ENCODE measurements at places on chromosomes 1 and 21.

GRCh38 chr1:44359234-44359935, 4.3 kb upstream of the ERI3 start:
- no peak for DNase-seq

GRCh38 chr1:15849775-15850324, 2.3 kb downstream of the SPEN start:
- DNase-seq = peak; percentile 43

DNA sequence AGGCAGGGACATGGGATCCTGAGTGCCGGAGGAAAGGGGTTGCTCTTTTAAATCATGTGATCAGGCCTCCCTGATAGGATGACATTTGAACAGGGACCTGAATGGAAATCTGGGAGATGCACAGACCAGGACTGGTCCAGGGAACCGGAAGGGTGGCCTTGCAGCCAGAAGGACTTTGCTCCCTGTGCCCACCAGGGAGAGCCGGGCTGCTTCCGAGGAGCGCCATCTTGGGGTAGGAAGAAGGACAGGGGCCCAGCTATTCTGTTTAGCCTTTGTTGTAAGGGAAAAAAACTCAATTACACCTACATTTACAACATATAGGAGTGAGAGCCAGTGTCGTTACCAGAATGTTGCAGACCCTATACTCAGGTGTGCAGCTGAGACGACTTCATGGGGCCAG, 5.5 kb downstream of the KLHDC7A start:
- no peak for DNase-seq

GRCh38 chr1:29785137-29785527, 548.8 kb downstream of the PTPRU start:
- DNase-seq = no peak

GRCh38 chr1:29319300-29320110, 83.2 kb downstream of the PTPRU start:
- DNase-seq = no peak

- no peak for DNase-seq
These were observed 95.1 kb upstream of the HMGB4 start for GRCh38 chr1:33768821-33769220.

GRCh38 chr1:198391393-198392020, 149.0 kb downstream of the ATP6V1G3 start:
- DNase-seq = no peak

DNA sequence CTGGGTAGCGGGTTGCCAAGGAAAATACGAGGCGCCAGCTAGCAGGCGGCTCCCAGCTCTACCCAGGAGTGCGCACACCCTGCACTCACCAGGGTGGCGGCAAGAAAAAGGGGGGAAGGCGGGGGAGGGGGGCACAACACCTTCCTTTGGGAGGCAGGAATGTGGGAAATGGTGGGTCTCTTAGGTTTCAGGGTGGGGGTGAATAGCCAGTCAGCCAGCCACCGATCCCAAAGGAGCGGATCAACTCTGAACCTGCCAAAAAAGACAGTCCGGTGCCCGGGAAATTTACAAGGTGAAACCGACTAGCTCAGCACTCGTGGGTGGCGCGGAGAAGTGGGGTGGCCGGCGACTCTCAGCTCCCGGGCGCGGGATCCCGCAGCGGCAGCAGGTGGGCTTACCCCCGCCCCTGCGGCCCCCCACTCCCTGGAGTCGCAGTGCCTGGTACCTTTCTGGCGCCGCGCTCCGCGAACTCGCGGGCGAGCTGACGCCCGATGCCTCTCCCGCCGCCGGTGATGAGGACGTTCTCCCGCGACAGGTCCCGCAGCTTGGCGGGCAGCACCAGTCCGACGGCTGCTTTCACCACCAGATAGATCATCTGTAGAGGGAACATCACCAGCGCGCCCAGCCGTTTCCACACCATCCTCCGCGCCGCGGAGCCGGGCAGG, 1.2 kb downstream of the DHRS3 start:
- DNase-seq = peak; percentile 57

- no peak for DNase-seq
These were observed 90.4 kb downstream of the ODF2L start for GRCh38 chr1:86305731-86306130.

GRCh38 chr1:236167578-236167977, 25.2 kb downstream of the GPR137B start:
- DNase-seq = no peak

DNA sequence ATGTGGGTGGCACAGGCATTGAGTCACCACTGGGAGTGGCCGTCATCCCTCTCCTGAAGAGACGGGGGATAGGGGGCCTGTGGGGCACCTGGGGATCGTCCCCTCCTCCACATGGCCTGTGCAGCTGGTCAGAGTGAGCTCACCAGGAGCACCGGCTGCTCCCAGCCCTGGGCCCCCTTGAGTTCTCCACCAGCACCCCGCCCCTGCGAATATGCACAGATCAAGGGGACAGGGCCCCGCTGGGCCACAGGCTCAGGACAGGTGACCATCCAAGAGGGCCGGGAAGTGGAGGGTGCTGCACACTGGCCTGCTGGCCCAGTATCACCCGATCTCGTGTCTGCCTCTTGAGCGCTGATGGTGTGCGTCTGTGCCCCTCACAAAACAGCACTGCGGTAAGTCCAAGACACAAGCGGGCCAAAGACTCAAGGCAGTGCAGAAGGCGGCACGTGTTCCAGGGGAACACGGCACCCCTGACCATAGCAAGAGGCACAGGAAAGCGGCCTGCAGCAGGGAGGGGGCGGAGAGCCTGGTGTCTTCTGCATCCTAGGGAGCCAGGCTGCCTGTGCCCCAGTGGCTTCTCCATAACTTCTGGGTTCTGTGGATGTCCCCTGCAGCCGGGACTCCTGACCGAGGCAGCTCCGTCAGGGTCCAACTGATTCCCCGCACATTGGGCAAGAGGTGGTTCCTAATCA, 18.1 kb upstream of the TSPEAR start:
- DNase-seq = no peak

GRCh38 chr1:223622132-223622842, 43.2 kb downstream of the CAPN8 start:
- no peak for DNase-seq

- DNase-seq = peak; percentile 38
These were observed 19.6 kb downstream of the TMCC2 start for GRCh38 chr1:205247130-205247921.

DNA sequence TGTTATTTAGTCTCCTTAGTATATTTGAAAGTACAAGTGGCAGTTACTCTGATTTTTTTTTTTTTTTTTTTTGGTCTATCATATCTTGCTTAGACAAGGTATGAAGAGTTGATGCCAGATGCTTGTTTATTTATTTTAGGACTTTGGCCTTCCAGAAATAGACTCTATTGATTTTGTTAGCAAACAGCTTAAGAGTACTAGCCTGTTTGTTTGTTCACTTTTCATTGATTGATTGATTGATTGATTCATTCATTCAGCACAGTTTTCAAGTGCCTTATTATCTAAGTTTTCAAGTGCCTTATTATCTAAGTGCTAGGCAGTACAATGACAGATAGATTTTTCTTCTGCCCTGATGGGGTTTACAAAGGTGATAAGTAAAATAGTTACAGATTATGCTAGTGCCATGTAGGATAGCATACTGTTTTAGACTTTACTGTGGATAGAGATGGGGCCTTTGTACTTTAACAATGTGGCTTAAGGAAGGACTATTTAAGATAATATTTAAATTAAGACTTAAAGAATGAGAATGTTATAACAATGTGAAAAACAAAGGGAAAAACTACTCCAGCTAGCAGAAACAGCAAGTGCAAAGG, 50.5 kb downstream of the MTF2 start:
- DNase-seq = no peak

DNA sequence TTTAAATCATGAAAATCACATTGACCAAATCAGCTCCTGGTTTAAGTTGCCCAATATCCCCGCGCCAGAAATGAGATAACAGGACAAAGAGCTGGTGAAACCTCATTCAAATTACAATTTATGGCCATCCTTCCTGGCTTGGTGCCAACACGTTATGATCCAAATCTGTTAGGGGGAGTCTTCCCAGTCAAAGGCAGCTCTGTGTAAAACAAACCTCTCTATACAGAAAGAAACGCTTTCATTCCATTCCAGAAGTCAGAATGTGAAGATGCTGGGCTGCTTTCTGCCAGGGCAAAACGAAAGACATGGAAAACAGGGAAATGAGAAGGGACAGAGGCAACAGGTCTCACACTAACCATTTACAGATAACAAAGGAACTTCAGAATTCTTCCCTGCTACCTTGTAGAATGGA, 53.5 kb upstream of the TIAM1 start:
- DNase-seq = no peak

DNA sequence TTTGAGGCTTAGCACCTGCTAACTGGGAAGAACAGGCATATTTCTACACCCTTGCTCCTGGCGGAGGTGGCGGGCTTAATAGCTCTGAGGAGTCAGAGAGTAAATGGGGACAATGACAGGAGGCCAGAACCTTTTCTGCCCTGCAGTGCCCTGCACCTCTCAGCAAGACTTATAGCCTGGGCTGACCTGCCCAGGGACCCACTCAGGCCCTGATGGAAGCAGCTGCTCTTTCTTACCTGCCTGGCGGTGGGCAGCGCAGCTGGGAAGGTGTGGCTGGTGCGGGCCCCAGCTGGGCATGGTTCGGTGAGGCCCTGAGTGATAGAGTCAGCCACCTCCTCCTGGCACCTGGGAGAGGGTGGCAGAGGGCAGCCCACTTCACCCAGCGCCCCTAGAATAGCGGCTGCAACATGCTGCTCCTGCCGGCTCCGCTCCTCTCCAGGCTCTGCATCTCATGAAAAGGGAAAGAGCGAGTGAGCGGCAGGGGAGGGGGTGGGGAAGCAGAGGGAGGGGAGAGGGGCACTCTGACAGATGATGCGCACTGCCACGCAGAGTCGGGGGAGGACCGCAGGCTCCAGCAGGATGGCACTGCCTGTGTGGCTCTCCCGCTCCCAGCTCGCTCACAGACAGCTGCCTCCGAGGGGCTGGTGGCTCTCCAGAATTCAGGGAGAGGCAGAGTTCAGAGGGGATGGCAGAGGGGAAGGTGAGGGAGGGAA, at the start of gene RGS8:
Gene RGS8, minus strand, starts transcription at position 472 of the 713 bp plus-strand sequence. CDS start 14,938 bp downstream, outside the sequence.
- no peak for DNase-seq

- no peak for DNase-seq
These were observed 35.8 kb upstream of the H6PD start for GRCh38 chr1:9198538-9199361.

DNA sequence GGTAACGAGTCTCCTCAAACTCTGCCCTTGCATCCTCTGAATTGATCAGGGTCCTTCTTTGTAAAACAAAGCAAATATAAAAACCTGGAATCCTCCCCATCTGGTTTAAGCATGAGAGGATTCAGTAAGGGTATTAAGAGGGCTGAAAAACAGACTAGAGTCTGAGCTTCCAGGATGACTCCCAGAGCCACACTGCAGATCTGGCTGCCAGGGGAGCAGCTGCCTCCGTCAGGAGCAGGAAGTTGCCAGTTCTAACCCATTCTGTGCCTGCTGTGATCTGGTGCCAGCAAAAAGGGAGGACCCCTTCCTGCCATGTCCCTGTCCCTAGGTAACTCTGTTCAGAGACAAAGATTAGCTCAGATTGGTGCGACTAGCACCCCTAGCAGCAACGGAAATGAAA, 27.5 kb downstream of the SERTAD4 start:
- no peak for DNase-seq

GRCh38 chr1:239956263-239956662, 135.4 kb upstream of the FMN2 start:
- no peak for DNase-seq

GRCh38 chr1:206863266-206863665, 2.2 kb upstream of the IL20 start:
- no peak for DNase-seq

DNA sequence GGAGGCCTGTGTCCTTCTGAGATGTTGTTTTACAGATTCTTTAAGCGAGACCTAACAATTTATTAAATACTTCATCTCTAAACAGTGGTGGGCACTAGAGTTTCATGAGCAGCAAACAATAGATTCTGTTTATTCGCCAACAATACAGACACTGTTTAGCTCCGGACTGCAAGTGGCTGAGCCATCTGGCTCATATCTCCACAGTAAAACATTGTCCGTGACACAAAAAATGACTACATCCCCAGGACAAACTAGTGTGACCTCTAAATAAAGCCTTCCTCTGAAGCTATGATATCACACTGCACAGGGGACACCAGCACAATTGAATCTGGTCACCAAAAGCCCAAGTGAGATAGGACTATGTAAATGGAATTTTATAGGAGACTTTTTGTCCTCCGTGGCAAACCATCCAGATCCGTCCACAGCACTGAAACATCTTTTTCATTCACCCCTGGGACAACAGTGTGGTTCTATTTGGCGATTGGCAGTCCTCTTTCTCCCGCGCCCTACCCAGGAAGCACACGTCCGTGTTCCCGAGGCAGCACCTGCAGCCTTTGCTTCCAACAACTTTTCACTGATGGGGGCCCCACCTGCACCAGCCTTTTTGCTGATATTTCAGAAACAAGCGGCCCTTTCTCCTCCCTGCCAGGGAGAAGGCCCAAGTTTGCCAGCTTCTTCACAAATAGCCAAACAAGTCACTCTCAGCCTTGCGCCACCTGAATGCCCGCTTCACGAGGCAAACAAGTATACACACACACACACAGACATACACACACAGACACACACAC, 47.4 kb downstream of the OLIG1 start:
- DNase-seq = no peak

DNA sequence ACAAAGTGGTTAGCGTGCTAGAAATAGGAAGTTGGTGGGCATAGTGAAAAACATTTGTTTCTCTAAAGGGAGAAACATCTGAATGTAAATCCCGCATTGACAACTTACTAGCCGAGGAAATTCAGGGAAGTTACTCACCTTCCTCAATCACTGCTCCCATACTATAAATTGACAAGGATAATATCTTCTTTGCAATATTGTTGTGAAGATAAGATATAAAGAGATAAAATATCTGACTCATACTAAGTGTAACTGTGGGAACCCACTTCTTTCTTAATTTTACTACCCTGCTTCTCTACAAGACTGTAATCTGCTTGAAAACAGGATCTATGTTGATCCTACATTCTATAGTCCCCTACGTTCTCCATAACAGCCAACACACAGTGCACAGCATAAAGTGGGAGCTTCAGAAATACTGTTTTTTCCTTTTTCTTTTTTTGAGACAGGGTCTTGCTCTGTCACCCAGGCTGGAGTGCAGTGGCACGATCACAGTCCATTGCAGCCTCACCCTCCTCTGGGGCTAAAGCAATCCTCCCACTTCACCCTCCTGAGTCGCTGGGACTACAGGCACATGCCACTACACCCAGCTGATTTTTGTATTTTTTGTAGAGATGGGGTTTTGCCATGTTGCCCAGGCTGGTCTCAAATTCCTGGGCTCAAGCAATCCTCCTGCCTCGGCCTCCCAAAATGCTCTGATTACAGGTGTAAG, 57.4 kb upstream of the C1orf21 start:
- DNase-seq = no peak

- peak; percentile 58 for DNase-seq
These were observed 641 bp upstream of the ZBTB21 start for GRCh38 chr21:42010507-42011495.

- no peak for DNase-seq
These were observed 2.8 kb downstream of the DNTTIP2 start for GRCh38 chr1:93876244-93876643.

DNA sequence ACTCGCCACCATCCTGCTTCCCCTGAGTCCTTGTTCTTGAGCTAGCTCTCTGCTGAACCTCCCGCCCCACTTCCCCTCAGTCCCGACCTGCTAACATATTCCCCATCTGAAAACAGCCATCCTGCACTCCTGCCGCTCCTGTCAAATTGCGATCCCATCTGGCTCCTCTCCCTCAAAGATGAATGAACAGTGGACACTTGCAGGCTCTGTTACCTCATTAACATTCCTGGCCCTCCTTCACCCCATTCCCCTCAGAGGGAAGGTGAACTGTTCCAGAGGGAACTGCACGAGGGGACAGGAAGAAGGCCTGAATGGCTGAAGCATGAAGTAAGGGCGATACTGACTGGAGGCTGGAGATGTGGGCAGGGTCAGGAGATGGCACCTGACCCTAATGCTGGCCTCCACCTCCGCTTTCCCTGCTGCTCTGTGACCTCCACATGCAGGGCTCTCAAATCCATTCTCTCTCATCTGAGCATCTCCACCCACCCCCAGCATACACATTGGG, 7.4 kb upstream of the CELSR2 start:
- DNase-seq = no peak

Data from activated naive CD4-positive, alpha-beta T cell treated with anti-CD3 and anti-CD28 coated beads for 36 hours (primary cell).